Activated naive CD4-positive, alpha-beta T cell treated with anti-CD3 and anti-CD28 coated beads, Interleukin-2, amount 10 ng/mL, durations not matched to agents 7 days and 5 days (primary cell): ENCODE measurements at places on chromosomes 4 and X.

- no peak for DNase-seq
Measured at GRCh38 chr4:103397541-103397940, 199.4 kb upstream of the CENPE start.

DNA sequence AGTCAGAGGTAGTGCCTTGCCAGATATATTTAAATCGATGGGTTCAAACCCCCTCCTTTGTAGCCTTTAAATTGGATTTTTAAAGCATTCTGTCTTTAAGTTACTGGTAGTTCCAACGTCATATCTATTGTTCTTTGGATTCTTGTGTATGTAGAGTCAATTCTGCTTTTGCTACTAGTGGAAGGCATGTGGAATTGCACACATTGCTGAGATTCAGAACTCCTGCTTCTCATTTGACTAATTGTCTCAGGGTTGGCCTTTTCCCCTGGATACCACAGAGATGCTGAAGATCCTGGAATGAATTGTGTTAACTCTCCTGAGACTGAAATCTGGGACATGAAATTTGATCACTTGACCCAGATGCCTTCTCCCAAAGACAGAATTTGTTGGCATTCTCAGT, 328.3 kb upstream of the RPS6KA3 start:
- no peak for DNase-seq

GRCh38 chrX:140744085-140744484, 34.5 kb downstream of the LINC00632 start:
- DNase-seq = no peak

DNA sequence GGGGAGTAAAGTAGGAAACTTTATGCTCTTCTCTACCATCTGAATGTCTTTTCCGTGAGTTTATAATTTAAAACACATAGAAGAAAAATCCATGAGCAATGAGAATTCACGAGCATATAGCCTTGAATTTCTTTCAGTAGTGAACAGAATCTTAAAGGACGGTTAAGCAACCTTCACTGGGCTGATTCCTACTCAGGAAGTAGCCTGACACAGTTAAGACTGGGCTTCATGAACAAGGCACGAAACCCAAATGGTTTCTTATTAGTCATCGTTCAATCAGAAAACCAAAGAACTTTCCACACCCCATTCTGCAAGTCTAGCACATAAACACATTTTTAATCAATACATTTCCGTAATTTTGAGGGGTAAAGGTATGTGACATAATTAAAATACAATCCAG, 95.8 kb downstream of the SH3KBP1 start:
- no peak for DNase-seq

- DNase-seq = no peak
Measured at GRCh38 chr4:4952273-4952672, 67.0 kb downstream of the CYTL1 start.

GRCh38 chr4:3071811-3072210, 2.5 kb downstream of the HTT-AS start:
- DNase-seq = no peak

DNA sequence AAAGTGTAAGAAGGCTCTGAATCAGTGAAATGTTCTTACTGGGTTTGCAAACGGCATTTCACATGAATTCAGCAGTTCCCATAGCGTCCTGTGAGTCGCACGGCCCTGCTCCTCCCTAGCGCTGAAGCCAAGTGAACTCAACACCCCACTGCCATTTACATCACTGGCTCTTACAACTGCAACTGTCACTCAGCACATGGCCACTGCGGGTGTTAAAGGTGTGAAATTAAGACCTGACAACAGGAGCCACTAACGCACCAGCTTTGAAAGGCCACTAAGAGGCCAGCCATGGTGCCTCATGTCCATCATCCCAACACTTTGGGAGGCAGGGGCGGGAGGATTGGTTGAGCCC, 31.7 kb downstream of the RNF212 start:
- DNase-seq = no peak

DNA sequence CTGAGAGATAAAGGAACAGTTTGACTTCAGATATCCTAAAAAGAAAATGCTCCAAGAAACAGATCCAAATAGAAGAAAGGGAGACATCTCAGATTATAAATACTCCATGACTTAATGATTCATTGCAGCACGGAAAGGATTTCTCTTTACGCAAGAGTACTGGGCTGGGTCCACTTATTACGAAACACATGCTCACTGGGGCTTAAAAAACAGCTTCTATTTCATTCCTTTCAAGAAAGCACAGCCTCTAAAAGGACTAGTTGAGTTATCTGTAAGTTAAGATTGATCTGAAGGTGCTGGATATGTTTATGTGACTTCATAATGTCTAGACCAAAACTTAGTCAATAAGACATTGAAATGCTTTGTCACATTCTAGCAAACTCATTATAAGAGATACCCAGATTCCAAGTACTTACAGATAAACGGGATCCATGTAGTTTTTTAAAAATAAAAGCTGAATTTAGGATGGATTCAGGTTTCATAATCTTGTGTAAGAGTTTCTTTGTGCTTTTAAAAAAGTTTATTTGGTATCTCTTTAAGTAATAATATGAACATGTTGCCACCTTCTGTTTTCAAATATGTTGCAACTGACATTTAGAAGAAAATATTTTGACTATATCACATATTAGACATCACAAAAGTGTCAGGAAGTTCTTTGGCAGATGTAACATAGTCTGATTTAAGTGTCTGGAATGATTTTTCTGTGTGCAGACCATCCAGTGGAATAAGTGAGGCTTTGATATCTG, 109.5 kb upstream of the MYOZ2 start:
- DNase-seq = no peak

- DNase-seq = no peak
Measured at GRCh38 chr4:110032603-110033002, 119.9 kb downstream of the EGF start.

DNA sequence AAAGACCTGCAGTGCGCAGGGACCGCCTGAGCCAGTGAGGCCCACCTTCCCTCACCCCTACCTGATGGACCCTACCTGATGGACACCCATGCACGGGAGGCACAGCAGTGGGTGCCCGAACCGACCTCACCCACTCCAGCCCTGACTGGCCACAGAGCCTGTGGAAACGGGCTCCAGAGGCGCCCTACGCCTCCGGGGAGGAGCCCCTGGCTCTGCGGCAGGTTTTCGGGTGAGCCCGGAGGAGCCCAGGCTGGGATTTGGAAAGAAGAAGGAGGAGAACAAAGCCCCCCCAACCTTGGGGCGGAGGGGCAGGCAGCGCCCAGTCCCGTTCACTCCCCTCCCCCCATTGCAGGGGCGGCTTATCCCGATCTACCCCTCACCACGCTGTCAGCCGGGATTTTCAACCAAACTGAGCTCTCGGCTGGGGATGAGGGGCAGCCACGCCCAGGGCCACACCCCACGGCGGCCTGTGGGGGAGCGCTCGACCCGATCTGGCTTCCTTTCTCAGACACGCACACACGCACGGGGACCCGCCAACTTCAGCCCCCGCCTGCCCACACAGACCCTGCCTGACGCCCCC, 675 bp downstream of the L1CAM start:
- DNase-seq = no peak

DNA sequence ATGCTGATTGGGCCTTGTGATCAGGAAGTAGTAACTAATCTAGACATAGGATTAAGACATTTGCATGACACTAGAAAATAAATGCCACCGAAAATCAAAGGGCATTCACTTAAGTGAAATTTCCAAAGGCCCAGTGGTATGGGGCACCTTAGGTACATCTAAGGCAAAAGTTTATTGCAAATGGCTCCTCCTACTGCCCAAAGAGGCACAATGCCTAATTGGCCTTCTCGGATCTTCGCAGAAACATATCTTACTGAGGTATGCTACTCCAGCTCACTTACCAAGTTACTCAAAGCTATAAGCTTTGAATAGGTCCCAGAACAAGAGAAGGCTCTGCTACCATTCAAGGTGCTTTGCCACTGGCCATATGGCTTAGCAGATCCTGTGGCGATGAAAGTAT, 174.8 kb upstream of the CXCL13 start:
- no peak for DNase-seq

DNA sequence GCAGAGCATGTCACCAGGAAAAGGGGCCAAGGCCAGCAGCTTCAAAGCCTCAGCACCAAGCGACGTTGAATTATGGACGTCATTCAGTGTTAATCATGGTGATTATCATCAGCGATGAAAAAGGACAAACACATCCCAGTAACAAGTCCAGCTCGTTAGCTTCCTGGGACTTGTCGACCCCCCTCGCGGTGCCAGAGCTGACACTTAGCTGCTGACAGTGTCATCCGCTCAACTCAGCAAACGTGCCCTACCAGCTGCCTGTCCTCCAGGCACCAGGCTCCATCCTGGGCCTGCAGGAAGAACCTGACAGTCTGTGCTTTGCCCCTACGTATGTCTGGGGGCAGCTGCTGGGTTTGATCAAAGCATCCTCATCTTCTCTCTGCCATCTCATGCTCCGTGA, 137.0 kb upstream of the PSAPL1 start:
- DNase-seq = no peak

- no peak for DNase-seq
Measured at GRCh38 chrX:153301746-153302145, 19.8 kb downstream of the PNMA6F start.

DNA sequence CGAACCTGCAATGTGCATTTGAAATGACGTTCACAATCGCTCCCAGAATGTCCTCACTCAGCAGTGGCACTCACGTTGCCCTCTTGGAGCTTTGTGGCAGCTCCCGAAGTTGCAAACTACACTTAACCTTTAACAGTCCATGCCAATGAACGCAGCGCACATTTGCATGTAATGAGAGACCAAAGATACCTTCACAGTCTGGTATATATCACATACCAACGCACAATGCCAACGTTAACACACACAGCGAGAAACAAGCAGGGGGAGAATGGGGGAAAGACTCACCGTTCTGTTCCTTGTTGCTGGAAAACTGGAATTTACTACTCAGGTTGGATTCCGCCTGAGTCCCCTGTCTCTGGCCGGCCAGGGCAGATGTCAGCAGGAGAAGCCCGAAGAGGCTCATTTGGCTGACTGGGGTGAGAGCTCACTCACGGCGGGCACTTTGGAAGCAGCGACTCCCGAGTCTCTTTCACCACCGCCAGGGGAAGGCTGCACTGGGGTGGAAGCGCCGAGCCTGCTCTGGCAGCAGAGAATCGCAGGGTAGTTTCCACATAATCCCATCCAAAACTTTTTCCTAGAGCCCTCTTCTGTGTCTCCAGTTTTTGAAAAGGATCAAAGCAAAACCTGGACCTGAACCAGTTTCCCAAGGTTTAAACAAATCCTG, 966 bp downstream of the PDGFC start:
- no peak for DNase-seq

DNA sequence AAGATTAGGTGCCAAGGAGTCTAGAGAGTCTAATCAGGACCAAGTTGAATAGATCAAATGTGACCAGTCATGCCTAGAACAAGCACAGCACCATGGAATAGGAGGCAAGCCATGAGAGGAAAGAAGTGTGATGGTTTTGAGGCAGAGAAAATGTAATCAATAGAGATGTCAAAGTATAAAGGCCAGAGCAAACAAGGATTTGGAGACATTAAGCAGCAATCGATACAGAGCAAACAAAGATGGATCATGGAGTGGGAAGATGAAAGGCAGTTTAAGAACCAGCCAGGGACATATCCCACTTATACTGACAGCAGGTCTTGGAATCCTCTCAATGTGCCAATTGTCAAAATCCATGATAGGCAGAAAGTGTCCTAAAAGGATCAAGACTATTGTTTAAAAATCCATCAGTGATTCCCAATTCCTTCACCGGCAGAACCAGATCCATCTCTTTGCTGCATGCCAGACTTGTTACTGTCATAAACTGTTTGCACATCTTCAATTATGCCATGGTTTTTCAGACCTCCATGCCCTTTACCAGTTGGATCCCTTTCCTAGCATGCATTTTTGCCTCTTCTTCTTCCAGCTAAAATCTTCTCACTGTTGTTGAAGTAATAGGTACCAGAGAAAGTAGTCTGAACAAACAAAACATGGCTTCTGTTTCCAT, 520.7 kb upstream of the ARX start:
- no peak for DNase-seq

DNA sequence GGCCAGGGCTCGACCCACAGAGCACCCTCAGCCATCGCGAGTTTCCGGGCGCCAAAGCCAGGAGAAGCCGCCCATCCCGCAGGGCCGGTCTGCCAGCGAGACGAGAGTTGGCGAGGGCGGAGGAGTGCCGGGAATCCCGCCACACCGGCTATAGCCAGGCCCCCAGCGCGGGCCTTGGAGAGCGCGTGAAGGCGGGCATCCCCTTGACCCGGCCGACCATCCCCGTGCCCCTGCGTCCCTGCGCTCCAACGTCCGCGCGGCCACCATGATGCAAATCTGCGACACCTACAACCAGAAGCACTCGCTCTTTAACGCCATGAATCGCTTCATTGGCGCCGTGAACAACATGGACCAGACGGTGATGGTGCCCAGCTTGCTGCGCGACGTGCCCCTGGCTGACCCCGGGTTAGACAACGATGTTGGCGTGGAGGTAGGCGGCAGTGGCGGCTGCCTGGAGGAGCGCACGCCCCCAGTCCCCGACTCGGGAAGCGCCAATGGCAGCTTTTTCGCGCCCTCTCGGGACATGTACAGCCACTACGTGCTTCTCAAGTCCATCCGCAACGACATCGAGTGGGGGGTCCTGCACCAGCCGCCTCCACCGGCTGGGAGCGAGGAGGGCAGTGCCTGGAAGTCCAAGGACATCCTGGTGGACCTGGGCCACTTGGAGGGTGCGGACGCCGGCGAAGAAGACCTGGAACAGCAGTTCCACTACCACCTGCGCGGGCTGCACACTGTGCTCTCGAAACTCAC, 3.6 kb downstream of the MID1IP1 start:
- DNase-seq = peak; percentile 45

- no peak for DNase-seq
Measured at GRCh38 chr4:147960971-147961370, 229.1 kb downstream of the ARHGAP10 start.

GRCh38 chrX:850471-850916, 219.9 kb downstream of the SHOX start:
- DNase-seq = no peak
